Stimulated activated memory B cell treated with anti-CD40 and anti-IgM and Interleukin-4, amounts not matched to agents 10 μg/mL and 1 μg/mL and 100 μg/mL, for 72 hours (primary cell): ENCODE measurements at places on chromosomes 6 and 20.
A peak's percentile ranks its signal among the peaks of the same experiment; 100 is the strongest.

GRCh38 chr20:34246126-34246626 lies 5.0 kb downstream of the ASIP start:
- no peak for ATAC-seq

- ATAC-seq, result no peak
Observed at GRCh38 chr6:121616406-121616805, 181.0 kb downstream of the GJA1 start.

- no peak for ATAC-seq
Observed at GRCh38 chr6:120759570-120759969, 574.7 kb downstream of the TBC1D32 start.

DNA sequence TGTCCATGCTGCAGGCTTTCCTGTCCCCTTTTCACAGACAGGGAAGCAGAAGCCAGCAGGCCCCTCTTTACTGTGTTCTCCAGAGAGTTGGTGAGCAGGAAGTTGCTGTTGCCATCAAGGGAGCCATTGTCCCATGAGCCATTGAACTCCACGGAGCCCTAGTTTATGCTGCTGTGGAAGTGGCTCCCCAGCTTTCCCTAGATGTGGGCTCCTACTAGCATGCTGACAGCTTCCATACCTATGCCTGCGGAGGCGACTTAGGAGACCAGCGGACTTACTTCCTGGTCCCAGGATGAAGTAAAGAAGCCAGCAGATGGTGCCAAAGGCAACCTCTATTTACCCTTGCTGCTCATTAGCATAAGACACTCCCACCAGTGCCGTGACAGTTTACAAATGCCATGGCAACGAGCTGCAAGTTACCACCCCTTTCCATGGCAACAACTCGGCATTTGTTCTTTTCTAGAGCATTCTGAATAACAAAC lies 30.8 kb upstream of the FKBP1A start:
- ATAC-seq, result no peak

GRCh38 chr6:147528511-147529145 lies 20.1 kb downstream of the SAMD5 start:
- no peak for ATAC-seq

DNA sequence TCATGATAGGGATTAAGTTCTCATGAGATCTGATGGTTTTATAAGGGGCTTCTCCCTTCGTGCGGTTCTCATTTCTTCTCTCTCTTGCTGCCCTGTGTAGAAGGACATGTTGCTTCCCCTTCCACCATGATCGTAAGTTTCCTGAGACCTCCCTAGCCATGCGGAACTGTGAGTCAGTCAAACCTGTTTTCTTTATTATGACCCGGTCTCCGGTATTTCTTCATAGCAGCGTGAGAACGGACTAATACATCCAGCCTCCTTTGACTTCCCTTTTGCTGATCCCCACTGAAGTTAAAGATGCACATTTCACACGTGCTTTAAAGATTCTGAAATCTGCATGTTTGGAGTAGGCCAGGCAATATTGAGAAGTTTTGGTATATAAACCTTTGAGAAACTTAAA lies 543.1 kb downstream of the PRKN start:
- no peak for ATAC-seq

- ATAC-seq, result no peak
Observed at GRCh38 chr6:56714273-56714672, 71.6 kb upstream of the DST start.

GRCh38 chr20:10793766-10794165 lies 120.0 kb upstream of the JAG1 start:
- no peak for ATAC-seq

DNA sequence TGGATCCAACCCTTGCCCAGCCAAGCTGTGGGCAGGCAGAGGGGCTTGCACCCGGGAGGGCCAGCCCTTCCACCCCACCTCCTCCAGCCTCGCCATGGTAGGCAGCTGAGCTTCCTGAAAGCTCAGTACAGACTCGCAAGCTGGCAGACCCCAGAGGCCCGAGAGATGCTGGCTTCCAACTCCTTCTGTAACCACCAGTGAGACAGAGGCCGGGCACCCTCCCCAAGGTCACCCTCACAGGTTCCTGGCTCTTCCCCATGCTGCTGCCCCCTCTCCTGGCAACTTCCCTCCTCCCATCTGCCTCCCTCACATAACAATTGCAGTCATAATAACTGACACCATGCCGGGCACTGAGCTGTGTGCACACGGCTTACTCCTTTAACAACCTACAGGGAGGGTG lies 26.2 kb upstream of the NOL4L start:
- no peak for ATAC-seq

GRCh38 chr6:10951675-10952282 lies 64.9 kb downstream of the SYCP2L start:
- no peak for ATAC-seq

DNA sequence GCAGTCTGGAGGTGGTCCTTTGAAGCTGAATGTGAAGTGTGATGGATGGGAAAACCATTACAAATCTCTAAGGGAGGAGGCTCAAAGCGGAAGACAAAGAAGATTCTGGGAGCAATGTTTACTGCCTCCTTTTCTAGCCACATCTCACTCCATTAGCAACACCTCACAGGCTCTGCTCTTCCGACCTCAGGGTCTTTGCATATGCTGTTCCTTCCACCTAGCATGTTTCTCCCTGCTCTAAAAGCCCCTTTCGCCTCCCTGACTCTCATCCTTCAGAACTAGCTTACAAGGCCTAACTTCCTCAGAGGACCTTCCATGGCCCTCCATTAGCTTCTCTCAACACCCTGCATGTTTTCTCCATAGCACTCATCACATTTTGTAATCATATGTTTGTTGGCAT lies 4.6 kb upstream of the TCP11 start:
- no peak for ATAC-seq

- no peak for ATAC-seq
Observed at GRCh38 chr20:9838378-9839295, at the start of gene PAK5. Gene PAK5 (minus strand): TSS chr20:9839076. CDS start chr20:9644328, 194,748 bp downstream.

DNA sequence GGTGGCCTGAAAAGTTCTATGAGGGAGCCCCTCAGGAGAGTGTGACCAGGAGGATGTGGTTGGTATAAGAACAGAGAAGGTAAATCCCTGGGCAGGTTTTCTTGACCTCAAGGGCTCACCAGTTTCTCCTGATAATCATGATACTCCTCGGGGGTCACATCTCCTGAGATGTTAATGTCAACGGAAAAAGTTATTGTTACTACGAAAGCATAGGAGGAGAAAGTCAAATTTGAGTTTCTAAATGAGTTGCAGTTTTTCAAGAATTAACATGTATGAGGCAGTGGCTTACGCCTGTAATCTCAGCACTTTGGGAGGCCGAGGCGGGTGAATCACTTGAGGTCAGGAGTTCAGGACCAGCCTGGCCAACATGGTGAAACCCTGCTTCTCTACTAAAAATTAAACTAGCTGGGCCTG lies 23.4 kb downstream of the MGME1 start:
- peak; percentile 85 for ATAC-seq

- ATAC-seq, result no peak
Observed at GRCh38 chr6:54427396-54427937, 119.2 kb downstream of the TINAG start.

GRCh38 chr6:137913434-137913833 lies 46.4 kb downstream of the TNFAIP3 start:
- no peak for ATAC-seq

DNA sequence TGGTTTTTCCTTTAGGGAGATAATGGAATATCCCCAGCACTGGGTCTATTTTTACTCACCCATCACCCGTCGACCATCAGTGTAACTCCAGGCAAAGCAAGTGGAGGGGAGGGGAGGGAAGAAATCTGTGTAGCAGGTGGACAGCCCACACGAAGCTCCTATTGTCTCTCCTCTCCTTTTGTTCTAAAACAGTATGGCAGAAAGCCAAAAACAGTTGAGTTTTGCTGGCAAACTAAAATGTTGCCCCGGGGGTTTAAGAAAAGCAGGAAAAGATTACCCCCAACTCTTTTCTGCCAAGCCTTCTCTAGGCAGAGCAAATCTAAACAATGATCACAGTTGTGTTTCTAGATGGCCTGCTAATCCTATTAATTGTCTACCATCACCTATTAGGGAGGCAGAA lies 89.7 kb downstream of the PREP start:
- no peak for ATAC-seq

DNA sequence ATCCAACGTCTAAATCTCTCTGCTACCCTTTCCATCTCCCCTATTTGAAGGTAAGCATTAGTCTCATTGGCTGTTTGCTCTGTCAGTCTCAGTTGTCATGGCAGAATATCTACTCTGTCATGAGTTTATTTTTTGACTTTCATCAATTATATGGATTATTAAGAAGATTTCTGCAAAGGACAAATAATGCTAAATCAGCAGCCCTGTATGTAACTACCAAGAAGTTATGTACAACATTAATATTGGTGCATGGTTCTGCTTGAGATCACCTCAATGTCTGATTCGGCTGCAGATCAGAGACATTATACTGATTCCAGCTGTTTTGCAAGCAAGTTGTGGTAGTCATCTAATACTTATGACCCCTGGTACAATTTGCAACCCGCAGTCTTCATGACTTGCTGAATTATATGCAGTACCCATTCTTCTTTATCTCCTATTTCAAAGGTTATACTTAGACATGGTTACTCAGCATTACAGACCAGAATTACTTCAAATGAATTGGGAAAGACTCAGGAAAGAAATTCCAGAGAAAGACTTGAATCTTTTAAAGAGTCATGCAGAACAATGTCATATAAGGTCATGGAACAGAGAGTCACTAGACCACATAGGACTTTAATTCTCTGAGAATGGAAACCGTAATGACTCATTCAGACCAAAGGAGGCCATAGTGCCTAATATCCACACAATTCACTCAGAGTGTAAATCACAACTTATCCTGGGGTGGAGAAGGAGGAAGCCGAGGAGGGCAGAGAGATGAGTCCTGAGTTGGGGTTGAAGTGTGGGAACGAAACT lies 201.4 kb downstream of the IBTK start:
- ATAC-seq, result no peak

- no peak for ATAC-seq
Observed at GRCh38 chr6:152189736-152190135, 382.3 kb downstream of the ESR1 start.

GRCh38 chr6:3820563-3820962 lies 28.6 kb upstream of the FAM50B start:
- no peak for ATAC-seq

GRCh38 chr20:14445902-14446301 lies 108.5 kb upstream of the FLRT3 start:
- no peak for ATAC-seq

GRCh38 chr6:149567945-149568585 lies 1.9 kb downstream of the GINM1 start:
- no peak for ATAC-seq

DNA sequence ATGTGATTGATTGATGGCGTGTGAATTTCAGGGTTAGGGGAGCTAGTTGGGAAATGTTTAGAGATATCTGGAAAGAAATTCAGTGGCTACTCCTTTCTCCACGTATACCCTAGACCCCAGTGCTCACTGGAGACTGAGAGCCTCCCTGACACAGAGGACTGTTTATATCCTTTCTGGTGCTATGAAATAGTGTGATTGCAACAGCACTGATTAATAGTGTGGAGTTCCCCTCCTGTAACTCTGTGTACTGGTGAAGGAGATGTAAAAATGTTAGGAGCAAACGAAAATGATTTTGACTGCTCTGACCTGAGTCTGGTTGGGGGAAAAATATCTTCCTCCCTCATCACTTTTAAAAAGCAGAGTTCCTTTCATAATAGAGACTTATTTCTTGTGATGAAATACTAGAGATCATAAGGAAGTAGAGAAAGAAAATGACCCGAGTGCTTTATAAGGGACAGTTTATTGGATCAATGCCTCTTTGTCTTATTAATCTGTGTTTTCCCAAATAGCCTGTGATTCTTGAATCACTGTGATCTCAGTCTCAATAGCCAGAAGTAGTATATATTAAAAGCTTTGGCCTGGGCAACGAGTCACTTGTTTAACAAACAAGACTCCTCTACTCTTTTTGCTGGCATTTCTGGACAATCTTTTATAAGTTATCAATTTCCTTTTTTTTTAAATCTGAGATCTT lies 92.3 kb downstream of the RNF182 start:
- ATAC-seq, result no peak

- no peak for ATAC-seq
Observed at GRCh38 chr20:52269321-52269720, 77.7 kb upstream of the ZFP64 start.

- ATAC-seq, result no peak
Observed at GRCh38 chr20:14412065-14412681, 74.8 kb upstream of the FLRT3 start.

GRCh38 chr6:21181866-21182265 lies 411.7 kb upstream of the SOX4 start:
- no peak for ATAC-seq

DNA sequence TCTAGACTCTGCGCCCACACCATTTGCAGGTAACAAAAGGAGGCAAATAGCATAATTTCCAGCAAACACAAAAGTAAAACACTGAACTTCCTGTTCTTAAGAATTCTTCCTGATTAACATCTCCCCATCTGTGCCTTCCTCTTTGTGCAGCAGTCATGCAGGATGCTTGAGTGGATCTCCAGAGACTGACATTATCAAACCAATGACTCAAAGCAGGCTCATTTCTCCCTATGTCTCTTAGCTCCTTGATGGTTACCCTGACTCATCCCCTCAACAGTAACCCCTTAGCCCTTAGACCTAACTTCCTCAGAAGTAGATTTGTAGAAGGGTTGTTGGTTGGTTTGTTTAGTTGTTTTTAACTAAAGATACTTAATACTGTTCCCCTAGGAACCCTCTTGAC lies 137.0 kb upstream of the RIN2 start:
- no peak for ATAC-seq

- ATAC-seq, result no peak
Observed at GRCh38 chr6:154164397-154164796, 125.4 kb downstream of the OPRM1 start.

- ATAC-seq, result no peak
Observed at GRCh38 chr6:28811873-28812272, 111.9 kb downstream of the TRIM27 start.

DNA sequence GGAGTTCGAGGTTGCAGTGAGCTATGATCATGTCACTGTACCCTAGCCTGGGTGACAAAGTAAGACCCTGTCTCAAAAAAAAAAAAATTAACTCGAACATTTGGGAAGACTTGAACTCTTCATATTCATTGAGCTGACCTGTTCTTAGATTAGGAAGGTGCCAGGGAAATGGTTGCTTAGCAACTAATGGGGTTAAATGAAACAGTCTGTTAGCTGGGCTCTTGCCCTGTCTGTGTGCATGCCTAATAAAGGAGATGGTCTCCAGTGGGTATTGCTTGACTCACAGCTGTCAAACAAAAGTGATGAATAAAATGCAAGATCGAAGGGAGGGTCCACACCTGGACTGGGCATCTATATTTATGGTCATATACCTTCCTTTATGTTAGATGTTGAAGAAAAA lies 101.8 kb downstream of the KLHL32 start:
- ATAC-seq, result no peak
